Activated T-helper 1 cell treated with anti-CD3 and anti-CD28 coated beads, Interleukin-2, amount 50 U/mL, for 16 hours (primary cell): ENCODE measurements at places on chromosomes 4 and X.

DNA sequence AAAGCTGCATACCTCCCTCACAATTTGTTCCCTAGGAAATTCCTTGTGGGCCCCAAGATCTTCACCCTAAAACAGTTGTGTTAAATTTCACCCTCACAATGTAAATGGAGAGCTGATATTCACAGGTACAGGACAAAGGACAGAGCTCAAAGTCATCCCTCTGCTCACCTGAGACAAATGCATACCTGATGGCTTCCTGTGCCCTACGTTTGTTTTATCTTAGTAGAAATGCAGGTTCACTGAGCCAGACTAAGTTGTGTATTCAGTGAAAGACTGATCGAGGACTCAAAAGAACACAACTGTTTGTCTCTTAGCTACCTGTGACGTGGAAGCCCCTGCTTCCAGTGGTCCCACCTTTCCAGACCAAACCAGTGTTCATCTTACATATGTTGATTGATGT, 53.6 kb downstream of the TRMT44 start:
- DNase-seq, result no peak

DNA sequence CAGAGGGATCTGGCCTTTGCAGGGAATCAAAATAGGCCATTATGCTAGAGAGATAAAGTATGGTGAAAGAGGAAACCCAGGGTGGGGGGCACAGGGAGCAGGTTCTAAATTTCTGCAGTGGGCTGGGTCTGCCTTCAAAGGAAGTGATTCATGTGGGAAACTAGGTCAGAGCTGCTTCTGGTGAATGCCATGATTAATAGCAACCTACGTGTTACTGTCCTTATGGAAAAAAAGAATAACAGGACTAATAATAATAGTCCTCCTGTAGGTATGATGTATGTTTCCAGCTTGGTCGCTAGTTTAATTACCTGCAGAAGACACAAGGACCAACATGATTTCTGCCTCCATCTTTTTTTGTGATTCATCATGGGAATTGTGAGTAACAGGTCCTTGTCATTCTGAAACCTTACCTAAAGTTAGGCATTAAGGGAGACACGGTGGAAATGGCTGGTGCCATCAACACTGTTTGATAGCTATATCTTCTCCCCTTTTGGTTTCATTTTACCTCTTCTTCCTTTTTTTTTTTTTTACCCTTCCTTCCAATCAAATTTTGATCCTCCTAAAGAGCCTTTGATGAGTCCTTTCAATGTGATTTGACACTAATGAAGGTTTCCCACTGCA, 180.4 kb downstream of the CPEB2 start:
- no peak for DNase-seq

DNA sequence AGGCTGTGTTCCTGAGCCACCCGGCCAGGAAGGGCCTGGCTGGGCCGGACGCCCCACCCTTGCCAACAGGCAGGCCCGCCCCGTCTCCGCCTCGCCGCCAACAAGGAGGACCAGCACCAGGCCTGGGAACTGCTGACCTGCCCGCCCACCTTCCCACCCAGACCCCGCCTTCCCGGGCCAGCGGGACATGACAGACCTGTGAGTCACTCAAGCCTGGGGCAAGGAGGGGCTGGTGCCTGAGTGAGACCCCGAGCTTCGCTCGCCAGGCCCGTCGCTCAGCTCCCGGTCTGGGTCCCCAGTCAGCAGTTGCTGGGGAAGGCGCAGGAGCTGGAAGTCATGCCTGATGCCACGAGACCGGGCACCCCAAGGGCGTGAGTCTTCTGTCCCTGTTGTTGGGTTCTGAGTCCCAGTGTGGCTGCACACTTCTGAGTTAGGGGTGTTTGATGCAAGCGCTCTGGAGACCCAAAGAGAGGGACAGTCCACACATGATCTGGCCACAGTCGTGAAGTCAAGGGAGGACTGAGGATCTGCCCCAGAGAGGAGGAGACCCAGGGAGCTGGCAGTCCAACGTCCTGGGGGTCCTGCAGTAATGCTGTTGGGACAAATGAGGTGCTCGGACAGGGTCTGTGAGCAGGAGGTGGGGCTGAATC, at the start of gene DNASE1L1:
TSS of gene DNASE1L1 (minus strand) at position 33 of the 650 bp plus-strand sequence. CDS start 3,686 bp downstream, outside the sequence.
- no peak for DNase-seq

DNA sequence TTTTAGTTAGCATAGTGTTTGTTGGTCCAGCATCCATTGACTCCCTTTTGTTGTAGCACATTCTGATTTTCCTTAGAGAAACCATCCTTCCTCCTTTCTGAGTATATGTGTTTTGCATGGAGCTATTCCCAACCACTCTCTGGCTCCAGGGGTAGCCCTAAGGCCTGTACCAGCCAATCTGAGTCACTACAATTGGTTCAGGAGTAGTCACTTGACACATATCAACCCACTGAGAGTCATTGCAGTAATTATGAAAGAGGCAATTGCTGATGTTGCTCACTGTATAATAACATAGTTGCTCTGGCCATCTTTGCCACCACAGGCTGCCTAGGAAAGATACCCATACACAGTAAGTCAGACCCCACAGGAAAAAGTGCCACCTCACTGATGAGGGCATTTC, 71.2 kb upstream of the GRID2 start:
- no peak for DNase-seq

DNA sequence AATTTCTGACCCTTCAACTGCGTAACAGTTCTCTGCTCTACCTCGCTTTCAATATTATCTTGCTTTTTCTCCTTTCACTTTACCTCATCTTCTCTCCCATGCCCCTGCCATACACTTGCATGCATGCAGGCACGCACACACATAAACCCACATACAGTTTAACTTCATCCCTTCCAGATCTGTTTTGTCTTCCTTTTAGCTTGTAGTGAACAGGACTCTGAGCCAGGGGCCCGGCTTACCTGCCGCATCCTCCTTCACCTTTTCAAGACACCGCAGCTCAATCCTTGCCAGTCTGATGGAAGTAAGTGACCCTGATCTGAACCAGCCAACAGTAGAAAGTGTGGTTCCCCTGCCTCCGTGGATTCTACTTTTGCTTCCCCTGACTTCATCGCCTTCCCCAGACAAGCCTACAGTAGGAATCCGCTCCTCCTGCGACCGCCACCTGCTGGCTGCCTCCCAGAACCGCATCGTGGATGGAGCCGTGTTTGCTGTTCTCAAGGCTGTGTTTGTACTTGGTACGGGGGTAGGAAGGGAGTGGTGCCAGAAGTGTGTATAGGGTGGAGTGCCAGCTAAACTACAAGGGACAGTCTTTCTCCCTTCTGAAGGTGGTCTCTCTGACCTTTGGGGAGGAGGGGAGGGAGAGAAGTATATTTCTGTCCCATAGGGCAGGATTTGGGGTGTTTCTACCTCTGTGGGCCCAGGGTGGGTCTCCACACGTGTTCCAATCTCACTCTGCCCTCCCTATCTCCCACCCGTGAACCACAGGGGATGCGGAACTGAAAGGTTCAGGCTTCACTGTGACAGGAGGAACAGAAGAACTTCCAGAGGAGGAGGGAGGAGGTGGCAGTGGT, 10.7 kb downstream of the MED12 start:
- peak; percentile 53 for DNase-seq

DNA sequence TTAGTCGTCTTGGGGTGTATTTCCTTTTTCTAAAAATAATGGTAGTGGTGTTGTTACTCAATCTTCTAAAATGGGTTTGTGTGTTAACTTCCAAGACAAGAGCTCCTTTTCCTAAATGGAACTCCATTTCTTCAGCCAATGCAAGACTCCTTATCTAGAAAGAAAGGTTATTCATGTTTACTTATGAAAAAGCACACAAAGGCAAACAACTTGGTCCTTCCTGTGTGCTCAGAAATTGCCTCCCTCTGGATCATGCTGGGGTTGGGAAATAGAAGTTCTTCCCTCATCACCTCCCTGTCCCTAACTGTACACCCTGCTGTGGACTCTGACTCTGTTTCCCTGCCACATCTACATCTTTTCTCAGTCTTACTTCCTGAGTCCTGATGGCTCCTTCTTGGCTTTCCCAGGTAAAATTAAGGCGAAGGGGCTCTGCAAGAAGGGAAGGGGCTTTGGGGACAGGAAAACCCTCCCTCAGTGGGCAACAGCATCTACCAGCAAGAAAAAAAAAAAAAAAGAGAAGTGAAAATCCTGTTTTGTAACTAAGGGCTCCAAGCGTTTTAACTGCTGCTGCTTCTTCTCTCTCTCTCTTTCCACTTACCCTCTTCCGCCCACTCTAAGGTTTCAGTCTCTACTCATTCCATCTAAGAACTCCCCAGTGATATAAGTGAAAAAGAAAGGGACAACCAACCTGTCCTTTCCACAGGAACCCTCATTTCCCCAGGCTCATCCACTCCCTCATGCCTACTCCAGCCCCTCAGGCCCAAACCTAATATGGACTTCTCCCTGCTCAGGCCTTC, 19.8 kb upstream of the TASL start:
- no peak for DNase-seq

DNA sequence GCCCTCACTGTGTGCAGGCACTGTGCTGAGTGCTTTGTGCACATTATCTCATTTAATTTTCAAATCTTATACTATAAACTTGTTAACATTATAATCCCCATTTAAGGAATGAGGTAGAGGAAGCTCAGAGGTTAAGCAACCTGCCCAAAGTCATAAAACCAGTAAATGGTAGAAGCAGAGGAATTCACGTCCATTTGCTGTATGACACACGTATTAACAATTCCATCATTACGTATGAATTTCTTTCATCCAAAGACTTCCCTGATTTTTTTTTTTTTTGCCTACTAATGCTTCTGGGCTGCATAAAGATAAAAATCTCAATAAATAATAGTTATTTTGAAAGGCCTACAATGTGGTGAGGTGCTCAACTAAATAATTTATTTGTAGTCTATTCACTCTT, 64.5 kb upstream of the H2AZ1 start:
- DNase-seq, result no peak

DNA sequence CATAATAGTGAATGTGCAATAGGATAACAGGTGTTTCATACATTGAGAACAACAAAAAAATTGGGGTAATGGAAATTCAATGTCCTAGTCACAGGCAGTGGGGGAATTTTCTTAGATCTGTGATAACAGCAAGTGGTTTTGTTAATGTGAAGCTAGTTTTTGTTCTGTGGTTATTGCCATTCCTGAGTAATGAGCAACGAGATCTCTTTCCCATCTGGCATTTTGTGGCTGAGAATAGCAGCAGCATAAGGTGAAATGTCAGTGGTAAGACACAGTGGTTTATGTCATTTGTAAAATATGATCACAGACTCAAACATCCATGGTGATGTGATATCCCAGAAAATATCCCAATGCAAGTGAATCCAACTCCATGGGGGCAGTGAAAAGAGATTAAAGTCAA, 497.5 kb downstream of the KCNIP4 start:
- no peak for DNase-seq

- no peak for DNase-seq
Measured at GRCh38 chr4:11485926-11486325, 57.2 kb upstream of the HS3ST1 start.

DNA sequence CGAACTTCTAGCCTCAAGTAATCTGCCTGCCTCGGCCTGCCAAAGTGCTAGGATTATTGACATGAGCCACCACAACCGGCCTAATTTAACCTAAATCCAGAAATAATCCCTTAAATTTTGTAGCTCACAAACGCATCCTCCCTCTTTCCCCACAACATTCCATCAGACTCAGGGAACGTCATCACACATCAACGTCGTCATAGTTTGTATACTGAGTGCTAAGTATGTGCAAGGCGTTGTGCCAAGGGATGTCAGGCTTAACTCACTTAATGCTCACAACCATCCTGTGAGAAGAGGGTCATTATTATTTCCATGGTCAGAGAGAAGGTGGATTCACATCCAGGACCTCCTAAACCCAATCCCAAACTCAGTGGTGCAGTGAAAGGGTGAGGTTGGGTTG, 9.6 kb upstream of the GSX2 start:
- DNase-seq, result no peak

- DNase-seq, result no peak
Measured at GRCh38 chr4:110211007-110211769, 12.8 kb upstream of the ELOVL6 start.

DNA sequence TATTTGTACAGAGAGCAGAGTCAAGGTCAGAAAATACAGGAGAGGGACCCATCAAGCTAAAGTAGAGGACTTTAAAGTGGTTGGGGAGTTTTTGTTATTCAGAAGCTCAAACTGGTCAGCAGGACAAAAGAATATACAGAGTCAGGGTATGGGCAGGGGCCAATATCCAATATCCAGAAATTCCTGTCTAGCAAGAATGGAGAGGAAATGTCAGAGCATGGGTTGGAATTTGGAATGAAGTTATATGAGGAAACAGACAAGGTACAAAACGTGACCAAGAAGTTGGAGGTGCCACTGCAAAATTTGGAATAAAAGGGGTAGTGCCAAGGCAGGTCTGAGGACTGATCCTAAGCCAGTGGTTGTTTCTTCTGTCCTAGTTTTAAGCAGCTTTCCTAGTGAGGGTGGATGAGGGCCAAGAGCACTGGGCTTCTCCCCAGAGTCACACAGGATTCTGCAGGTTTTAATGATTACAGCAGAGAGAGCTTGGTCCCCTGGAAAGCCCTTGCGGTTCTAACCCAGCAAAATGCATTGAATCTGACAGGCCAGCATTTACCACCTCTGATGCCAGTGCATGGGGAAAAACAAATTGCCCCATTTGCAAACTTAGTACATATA, 304.7 kb upstream of the FTHL17 start:
- no peak for DNase-seq

- no peak for DNase-seq
Measured at GRCh38 chr4:145815626-145816025, 123.0 kb downstream of the ZNF827 start.

DNA sequence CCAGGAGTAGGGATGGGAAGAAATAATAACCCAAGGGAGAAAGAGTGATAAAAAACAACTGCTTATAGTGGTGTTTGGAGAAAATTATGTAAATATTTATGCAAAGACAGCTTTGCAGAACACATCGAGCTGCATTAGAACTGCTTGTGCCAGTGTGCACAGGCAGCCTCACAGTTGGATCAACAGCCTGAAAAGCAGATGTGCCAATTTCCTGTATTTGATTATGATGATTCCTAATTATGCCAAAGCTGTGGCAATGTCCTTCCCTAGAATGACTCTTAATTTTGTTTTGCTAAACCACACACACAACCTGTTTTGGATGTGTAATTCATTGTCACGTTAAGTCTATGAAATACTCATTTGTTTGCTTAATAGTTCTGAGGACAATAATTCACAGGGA, 30.6 kb upstream of the ANTXR2 start:
- DNase-seq, result no peak

GRCh38 chr4:152281822-152282221, 254.1 kb downstream of the FBXW7 start:
- no peak for DNase-seq

GRCh38 chr4:13944095-13944511, 316.6 kb upstream of the BOD1L1 start:
- no peak for DNase-seq

DNA sequence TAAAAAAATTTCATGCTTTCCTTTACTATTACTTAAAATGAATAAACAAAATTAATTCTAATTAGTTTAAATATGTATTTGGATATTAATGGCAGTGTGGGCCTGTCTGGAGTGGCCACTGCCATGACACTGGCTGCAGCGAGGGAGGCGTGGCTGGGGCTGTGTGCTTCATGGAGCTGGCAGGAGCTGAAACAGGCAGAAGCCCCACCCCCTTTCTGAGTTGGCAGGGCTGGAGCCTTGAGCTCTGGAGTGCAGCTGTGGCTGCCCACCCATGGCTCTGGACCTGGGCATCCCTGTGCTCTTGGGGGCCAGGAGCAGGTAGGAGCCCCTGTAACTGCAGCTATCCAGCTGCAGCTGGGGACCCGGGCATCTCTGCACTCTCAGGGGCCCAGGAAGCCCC, 8.2 kb upstream of the HSD17B11 start:
- DNase-seq, result no peak
